ENCODE measurements at places on chromosomes 4 and X.

GRCh38 chrX:132442691-132443090 is 46.1 kb downstream of the MBNL3 start:
- no peak for DNase-seq

DNA sequence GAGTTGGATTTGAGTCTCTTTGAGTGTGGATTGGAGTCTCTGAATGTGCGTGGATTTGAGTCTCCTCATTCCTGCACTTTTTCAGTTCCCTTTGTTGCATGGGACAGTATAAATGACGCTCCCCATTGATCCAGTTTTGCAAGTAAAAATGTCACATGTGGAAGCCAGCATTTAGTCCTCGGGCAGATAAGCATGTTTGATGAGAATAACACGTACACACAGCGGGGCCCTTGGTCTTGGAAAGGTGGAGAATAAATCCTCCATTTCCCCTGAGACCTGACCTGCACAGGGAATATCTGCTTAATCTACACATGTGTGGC is 8.1 kb downstream of the P2RY8 start:
- DNase-seq, result no peak

GRCh38 chr4:71232846-71233245 is 106.0 kb upstream of the SLC4A4 start:
- DNase-seq, result no peak

DNA sequence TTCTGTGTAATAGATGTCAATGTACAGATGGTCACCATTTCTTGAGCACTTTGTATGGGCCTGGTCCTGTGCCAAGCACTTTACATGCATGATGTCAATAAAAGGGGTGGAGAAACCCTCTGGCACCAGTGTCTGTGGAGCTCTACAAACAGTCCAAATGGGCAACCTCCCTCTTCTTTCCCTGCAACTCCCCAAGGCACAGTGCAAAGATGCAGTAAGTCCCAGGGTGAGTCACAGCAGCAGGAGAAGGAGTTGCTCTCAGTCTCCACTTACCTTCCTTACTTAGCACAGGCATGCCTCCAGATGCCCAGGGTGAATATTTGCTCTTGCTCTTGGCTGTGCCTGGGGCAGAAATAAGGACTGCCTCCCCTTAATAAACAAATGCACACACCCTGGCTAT is 4.3 kb downstream of the OCIAD2 start:
- no peak for DNase-seq

DNA sequence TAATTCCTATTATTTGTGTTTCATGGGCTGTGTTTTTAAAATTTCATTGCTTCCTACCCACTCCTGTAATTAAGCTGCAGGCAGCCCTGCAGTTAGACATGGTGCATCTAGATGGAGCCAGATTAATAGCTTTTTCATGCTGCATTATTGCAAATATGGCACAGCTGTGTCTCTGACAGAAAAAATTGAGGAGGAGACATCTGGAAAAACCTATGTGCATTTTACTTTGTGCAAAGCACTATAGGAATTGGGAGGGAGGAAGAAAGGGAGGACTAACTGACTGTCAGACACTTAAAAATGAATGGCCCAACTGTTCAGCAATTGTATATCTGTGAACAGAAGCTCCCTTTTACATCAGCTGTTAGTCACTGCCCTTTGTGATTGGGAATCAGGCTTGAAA is 8.1 kb upstream of the RPGR start:
- DNase-seq, result no peak

GRCh38 chrX:17390419-17390850 is 15.4 kb downstream of the NHS start:
- no peak for DNase-seq

DNA sequence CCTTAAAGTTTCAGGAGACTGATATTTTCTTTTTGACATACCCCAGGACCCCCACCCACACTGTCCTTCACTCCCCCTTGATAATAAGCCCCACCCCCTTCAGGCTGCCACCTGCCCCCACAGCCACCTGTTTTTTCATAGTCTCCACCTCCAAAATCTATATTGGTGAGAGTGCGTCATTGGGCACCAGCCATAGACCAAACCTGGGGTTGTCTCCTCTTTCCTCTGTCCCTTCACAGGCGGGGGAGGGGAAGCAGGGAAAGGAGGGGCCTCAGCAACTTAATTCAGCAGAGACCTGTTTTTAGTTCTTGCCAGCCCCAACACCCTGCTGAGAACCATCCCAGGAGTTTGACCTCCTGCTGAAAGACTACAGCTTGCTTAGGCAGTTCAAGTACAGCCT is 1.1 kb downstream of the ARHGAP36 start:
- DNase-seq, result no peak

DNA sequence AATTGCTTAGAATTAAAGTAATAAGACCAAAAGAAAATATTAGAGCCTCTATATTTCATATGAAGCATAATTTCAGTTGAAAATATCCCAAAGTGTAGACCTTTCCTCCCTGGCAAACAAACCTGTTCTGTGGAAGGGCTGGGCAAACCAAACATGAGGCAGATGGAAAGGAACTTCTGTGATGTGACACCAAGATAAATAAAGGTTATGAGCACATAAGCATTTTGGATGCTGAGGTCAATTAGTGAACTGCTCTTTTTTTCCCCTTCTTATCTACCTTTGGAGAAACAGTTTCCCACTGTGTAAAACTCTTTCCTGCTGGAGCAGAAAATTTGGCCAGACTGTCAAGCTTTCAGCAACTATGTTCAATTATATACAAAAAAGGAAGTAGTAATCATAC is 109.6 kb upstream of the STIM2 start:
- DNase-seq, result no peak

- DNase-seq, result no peak
Observed at GRCh38 chr4:113996599-113997177, 17.2 kb upstream of the ARSJ start.

- no peak for DNase-seq
Observed at GRCh38 chr4:121011780-121012340, 60.5 kb downstream of the NDNF start.

- DNase-seq, result no peak
Observed at GRCh38 chrX:6685489-6685888, 150.6 kb upstream of the VCX3A start.

DNA sequence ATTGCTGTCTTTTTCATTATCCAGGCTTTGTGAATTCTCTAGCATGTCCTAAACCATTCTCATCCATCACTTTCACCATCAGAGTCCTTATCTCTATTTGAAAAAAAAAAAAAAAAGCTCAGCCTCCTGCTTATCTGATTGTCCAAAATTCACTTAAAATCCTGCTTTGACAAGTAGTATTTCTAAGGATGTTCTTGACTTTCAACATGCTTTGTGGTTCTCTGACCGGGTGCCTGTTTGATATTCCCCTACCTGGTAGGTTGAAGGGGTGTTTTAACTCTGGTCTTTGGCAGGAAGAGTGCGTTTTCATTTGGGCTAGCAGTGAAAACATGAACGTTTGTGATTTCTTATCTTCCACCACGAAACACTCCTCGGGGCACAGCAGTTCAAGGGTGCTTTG is 17.3 kb upstream of the BBS12 start:
- DNase-seq, result no peak
